ENCODE measurements at places on chromosomes 2 and 18. TPM values are rescaled to one million over a fixed set of nuclear protein-coding genes. Genes with fewer than 3 reads are reported as not detected.

DNA sequence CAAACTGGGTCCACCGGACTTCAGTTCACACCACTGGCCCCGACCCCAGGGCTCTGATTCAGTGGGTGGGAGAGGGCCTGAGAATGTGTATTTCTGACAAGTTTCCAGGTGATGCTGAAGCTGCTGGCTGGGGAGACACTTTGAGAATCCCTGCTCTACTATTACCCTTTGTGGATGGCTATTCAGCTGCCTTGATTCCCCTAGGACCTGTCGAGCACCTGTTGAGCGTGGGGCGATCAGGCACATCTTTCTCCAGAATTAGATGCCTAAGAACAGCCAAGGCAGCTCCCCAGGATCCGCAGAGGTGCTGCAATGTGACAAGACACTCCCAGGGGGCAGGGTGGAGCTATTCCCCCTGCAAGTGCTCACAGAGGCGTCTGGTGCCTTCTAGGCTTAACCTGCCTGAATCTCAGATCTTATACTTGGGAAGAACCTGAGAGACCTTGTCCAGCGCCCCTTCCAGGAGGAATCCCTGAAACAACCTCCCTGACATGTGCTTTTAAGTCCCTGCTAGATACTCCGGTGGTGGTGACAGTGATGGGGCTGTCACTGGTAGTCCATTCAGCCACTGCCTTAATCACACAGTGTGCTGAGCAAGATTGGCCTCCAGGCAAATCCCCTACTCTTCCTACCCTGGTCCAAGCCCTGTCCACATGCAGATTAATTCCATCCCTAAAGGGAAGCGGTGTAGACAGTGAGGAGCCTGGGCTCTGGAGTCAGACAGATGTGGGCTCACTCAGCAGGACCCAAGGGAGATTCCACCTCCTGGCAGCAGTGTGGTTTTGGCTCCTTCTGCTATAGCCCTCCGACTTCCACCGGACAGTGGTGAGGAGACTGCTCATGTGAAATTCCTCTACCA lies 43.4 kb upstream of the OTOF start:
- no peak for DNase-seq

GRCh38 chr2:53859206-53860181 lies at the start of gene GPR75:
Gene GPR75 (minus strand): TSS chr2:53859967. CDS start chr2:53854756, 5,211 bp downstream.
- no peak for DNase-seq

DNA sequence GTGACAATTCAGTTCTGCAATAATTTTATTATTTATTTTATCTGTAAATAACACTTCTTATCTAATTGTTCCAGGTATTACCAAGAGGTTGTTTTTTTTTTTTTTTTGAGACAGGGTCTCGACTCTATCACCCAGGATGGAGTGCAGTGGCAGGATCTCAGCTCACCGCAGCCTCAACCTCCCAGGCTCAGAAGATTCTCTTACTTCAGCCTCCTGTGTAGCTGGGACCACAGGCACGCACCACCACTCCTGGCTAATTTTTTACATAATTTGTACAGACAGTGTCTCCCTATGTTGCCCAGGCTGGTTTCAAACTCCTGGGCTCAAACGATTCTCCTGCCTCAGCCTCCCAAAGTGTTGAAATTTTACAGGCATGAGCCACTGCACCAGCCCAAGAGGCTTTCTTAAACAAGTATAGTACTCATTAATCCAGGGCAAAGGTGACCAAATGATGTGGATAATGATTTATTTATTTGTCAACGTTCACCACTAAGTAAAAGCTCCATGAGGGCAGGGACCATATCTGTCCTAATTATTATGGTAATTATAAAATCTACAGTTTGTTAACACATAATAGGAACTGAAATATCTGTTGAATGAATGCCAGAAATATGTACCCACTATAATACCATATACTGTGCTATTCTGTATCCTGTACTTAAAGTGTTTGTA lies 12.0 kb downstream of the STK17B start:
- no peak for DNase-seq

DNA sequence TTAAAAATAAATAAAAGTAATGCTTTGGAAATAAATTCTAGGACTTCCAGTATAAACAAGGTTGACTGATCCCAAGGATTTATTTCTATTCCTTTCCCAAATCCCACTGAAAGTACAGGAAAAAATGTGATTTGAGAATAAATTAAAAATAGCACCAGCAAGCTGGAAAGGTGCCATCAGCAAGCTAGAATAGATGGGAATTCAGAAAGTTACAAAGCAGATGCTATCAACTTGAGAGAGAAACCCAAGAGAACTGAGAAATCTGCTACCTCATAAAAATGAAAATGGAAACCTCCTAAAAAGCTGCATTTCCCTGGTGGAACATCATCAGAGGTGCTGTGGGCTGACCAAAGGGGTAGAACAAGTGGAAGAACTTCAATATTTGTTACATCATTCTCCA lies 148.6 kb upstream of the KCNJ3 start:
- no peak for DNase-seq

The TCF7L1 gene
- total RNA-seq: 14.0 TPM

DNA sequence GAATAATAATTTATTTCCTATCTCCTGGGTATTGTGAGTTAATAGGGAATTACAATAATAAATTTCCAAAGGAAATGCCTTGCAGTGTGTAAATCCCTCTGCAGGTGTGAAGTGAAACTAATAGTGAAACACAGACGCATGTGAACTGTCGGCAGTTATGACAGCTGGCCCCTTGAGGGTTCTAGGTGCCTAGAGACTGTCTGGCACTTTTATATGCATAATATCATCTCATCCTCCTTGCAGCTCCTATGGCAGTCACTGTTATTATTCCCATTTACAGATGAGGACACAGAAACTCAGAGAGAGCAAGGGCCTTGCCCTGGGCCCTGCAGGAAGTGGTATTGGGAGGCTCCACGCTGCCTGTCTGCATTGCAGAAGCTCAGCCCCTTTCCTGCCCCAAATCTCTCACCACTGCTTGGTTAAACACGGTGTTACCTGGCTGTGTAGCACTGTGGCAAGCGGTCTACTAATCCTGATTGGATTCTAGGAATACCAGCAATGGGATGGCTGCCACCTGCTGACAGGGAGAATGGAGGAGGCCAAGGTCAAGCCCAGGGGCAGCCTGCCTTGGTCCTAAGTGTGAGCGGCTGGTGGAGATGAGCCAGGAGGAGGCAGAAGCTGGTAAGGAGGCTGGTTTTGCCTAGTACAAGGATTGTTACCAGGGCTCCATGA lies 32.8 kb upstream of the ACKR3 start:
- no peak for DNase-seq

DNA sequence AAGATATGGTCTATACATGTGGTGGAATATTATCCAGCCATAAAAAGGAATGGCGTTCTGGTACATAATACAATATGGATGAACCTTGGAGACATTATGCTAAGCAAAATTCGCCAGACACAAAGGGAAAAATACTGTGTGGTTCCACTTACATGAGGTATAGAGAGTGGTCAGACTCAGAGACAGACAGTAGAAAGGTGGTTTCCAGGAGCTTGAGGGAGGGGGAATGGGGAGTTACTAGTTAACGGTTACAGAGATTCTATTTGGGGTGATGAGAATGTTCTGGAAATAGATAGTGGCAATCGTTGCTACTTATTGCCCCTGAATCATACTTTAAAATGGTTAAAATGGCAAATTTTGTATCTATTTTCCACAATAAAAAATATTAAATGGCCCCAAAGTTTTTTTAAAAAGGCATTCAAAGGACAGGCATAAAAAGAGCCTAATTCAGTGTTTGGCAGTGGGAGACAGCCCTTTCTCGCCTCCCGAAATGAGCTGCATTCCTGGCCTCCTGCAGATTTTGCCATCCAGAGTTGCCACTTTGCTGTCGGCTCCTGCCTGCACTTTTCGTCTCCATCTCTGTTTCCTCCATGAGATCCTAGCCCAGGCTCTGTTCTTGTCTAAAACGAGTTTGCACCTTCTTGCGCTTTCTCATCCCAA lies 13.5 kb downstream of the TNFRSF11A start:
- no peak for DNase-seq

DNA sequence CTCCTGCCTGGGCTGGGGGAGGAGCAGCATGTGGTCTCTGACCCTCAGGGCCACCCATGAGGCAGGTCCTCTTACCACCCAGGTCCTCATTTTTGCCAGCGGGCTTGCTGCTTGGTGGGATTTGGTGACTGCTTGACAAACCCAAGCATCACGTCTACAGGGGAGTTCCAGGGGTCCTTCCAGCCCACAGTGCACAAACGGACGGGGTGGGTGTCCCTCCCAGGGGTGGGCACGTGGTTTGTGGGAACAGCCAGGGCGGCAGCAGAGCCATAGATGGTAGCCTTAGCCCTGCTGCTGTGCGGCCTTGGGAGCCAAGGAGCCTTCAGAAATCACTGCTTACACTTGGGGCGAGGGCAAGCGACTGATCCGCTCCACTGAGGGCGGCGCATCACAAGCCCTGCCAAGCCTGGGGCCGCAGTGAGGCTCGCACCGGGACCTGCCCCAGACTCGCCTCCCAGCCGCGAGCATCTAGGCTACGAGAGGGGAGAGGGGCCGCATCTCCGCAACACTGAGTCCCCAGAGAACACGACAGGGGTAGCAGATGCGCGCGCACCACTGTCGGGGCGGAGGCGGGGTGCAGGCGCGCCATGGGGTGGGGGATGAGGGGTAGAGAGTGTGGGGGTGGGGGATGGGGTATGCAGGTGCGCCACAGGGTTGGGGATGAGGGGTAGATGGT lies 36.9 kb downstream of the SNED1 start:
- no peak for DNase-seq

GRCh38 chr2:197433780-197434438 lies 919 bp downstream of the SF3B1 start:
- DNase-seq: no peak

The RBM44 gene
- total RNA-seq: 1.3 TPM

The ASXL3 gene
- 0.65 TPM for total RNA-seq

The TEX44 gene
- not detected for total RNA-seq

GRCh38 chr2:46970334-46971288 lies 55.0 kb upstream of the MCFD2 start:
- no peak for DNase-seq

The RIOK3 gene
- total RNA-seq: 59.4 TPM
